NCI-H1417 treated with DMSO at 0.1 percent for 48 hours (cell line): ENCODE measurements at places on chromosomes 16 and 17.

GRCh38 chr16:79081297-79082066 is 519.1 kb downstream of the MAF start:
- no peak for DNase-seq

DNA sequence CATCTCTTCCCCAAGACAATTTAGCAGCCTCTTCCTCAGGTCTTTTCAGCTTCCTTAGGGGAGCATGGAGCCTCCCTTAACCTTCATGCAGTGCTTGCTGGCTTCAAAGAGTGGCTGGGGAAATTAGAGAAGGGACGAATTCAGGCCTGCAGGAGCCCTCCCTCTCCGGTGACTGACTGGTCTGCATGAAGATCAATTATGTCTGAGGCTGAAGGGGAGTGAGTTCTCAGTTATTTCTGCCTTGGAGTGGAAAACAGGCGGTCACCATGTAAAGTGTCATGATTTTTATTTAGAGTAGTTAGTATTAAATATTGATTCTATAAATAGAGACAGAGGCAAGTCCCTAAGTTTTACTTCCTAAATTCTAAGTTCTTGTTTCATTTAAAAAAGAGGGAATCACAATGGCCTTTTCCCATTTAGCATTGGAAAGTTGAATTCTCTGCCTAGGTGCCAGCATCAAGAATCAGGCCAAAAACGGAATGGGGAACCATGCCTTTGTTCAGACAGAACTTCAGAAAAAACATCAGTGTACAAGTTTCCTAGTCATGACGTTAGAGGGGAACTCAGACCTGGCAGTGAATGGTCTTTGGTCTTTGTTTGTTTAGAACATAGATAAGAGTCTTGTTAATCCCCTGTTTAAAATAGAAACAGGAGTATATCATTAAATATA is 4.4 kb downstream of the GABARAPL2 start:
- DNase-seq = no peak

DNA sequence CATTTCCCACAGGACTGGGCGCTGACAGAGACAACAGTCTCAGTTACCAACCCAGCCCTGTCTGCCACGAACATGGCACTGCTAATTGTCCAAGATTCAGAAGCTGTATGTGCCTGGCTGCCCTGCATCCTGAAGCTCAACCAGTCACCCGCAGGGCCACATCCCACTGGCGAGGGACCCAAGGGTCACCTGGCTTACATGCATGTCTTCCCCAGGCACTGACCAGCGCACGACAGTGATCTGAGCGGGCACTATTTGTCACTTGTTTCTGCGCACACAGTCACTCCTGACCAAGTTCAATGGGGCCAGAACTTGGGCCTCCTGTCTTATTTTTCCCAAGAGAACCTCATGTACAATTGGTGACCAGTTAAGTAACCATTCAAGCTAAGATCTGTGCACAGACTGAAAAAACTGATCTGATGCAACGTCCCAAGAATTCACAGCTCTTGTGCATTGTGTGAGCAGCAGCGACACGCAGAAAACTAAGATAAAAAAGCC is 13.1 kb downstream of the USP7 start:
- DNase-seq = no peak

DNA sequence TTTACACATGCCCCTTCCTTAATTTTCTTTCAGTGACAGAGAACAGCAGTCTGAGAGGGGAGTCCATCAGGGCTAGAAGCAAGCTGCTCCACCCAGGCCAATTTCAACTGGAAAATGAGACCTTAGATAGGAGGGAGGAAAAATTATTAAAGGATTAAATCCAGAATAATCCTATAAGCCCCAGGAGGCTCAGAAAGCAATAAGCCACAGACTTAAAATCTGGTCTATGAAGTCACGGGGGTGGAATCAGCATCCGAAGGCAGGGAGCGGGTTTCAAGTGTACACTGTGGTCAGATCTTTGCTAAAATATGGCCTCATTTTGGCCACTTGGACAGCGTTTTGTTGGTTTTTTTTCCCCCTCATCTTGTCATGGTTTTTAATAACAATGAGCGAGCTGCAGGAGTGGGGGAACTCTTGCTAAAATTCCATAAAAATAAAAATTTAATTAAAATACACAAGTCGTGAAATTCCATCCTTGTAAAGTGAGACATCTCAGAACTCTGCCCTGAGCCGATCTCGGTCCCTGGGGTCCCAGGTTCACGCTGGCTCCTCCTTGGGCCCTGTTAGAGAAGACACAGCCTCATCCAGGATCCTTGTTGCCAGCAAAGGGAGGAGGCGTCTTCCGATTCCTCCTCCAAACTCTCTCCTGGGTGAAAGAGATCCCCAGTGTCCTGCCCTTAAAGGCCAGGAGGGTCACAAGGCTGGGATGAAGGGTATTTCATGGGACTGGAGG is 51.6 kb upstream of the ETV4 start:
- no peak for DNase-seq

- DNase-seq = no peak
Observed at GRCh38 chr17:16513873-16514272, 21.9 kb upstream of the LRRC75A start.

DNA sequence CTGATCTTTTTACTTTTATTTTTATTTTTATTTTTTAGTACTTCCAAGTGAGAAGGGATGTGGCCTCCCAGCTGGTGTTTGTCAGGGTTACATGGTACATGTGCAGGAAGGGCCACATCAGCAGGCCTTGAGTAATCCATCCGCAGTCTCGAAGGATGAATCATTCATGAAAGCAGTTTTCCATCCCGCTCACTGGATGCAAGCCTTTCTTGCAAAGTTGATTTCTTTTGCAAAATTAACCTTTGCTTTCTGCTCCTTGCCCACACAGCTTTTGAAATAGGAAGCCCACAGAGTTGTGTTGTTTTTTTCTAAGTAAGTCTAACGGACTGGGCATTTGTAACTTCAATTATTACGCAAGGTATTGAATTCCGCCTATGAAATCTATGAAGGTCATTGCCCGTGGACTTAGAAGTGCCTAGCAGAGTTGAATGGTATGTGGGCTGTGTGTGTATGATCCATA is 157.4 kb downstream of the PRKCA start:
- DNase-seq = no peak

DNA sequence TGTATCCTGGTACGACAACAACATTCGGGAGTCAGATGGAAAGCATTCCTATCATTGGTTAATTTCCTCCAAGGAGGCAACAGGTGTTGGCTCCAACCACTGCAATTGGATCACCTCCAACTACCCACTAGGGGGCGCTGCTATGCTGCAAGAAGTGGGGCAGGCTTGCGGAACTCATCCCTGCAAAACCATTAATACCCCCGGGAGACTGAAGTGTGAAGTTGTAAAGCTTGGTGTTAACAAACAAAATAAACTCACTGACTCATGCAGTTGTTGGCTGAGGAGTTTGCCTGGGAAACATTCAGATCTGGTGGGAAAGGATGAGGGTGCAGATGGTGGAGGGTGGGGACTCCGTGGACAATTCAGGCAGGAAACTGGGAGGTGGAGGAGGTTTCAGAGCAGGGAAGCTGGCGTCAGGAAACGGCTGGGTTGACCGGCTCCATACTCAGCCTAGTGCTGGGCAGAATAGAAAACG is 84.9 kb downstream of the HS3ST2 start:
- no peak for DNase-seq

DNA sequence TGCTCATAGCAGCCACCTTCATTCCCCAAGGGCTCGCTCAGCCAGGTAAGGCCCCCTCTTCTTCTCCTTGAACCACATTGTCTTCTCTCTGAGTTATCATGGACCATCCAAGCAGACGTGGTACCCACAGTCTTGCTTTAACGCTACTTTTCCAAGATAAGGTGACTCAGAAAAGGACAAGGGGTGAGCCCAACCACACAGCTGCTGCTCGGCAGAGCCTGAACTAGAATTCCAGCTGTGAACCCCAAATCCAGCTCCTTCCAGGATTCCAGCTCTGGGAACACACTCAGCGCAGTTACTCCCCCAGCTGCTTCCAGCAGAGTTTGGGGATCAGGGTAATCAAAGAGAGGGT is 272 bp downstream of the CCL2 start:
- no peak for DNase-seq

GRCh38 chr17:29972277-29972676 is 30.8 kb downstream of the EFCAB5 start:
- DNase-seq = peak; percentile 69

GRCh38 chr16:81553080-81553813 is 108.6 kb downstream of the CMIP start:
- DNase-seq = no peak

- DNase-seq = no peak
Observed at GRCh38 chr17:352421-353212, at the start of gene RPH3AL. TSS of gene RPH3AL (minus strand) at chr17:352807. CDS start at chr17:327543, 25,264 bp downstream.

GRCh38 chr17:21532763-21533385 is 156.7 kb downstream of the KCNJ12 start:
- DNase-seq = no peak

GRCh38 chr17:40091691-40092397 is 8.5 kb downstream of the NR1D1 start:
- no peak for DNase-seq

DNA sequence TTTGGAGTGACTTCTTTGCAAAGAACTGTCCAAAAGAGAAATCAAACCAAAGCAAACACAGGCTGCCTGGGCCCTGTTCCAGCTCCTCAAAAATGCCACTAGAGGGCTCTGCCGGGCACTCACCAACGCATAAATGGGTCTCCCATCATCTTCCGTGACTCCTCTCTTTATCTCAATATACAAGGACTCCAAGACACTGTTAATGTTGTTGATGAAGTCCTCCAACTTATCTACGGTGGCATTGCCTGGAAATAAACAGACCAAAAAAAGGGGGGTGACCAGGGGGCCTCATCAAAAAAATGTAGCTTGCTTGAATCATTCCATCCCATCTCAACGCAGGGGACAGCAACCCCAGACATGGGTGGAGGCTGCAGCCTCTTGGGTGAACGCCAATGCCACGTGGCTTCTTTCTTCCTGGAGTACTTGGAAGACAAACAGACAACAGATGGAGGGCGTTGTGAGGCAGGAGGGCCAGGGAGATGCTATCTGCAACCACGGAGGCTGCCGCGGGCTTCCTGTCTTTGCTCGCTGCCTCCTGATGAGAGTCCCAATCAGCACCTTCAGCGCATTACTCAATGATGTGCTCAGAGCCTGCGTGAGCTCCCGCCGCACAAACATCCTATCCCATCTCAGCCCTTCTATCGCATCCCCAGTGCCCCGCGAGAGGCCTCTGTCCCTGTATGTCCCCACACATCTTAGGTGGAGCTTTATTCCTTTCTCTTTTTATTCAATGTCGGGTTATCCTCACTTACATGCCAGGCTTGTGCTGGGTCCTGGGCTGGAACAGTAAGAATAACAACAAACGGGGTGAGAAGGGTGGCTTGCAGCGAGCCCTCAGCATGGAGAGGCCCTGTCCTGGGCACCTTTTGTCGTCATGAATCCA is 32.0 kb downstream of the KDM8 start:
- no peak for DNase-seq

GRCh38 chr17:16934133-16934795 is 37.7 kb downstream of the TNFRSF13B start:
- no peak for DNase-seq

DNA sequence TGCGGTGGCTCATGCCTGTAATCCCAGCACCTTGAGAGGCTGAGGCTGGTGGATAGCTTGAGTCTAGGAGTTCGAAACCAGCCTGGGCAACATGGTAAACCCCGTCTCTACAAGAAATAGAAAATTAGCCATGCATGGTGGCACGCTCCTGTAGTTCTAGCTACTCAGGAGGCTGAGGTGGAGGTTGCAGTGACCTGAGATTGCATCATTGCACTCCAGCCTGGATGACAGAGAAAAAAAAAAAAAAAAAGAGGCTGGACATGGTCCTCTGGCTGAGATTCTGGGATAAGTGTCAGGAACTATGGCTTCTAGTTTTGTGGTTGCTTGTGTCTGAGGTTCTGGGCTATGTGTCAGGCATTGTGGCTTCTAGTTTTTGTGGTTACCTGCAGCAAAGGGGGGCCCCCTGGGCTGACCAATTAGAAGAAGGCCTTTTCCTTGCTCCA is 7.0 kb downstream of the KSR1 start:
- DNase-seq = no peak

DNA sequence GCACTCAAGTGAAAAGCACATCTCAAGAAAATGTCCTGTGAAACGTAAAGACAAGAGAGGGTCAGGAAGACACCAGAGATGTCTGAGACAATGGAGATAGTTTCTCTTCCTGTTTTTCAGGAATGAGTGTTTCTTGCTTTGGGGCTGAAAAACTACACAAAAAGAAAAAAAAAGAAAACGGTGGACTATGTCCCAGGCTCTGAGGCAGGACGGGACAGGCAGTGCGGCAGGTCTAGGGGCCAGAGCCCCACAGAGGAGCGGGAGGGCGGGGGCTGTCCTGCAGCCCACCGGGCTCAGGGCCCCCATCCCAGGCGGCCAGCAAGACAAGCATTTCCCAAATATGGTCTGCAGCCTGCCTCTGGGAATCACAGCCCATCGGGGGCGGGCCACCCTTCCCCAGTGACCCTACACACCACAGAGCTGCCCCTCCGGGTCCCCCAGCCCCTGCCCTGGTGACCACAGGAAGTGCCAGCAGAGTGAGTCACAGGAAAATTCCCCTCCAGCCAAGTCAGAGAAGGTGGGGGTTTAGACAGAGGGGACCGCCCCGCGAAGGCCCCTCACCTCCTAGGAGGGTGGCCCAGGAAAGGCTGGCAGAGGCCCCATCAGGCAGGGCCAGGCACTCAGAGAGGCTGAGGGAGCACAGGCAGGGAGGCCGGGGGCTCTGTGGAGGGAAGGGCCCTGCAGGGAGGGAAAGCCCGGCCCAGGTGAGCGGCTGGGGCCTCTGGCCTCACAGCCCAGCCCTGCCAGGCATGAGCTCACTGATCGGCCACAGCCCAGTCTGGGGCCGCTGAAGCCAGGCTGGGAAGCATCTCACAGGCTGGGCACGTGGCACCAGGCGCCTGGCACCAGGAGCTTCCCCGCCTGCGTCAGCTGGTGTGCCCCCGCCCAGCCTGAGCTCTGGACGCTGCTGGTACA is 6.3 kb downstream of the BCAR1 start:
- DNase-seq = no peak

GRCh38 chr17:80108036-80108971 is 6.9 kb downstream of the GAA start:
- DNase-seq = no peak

DNA sequence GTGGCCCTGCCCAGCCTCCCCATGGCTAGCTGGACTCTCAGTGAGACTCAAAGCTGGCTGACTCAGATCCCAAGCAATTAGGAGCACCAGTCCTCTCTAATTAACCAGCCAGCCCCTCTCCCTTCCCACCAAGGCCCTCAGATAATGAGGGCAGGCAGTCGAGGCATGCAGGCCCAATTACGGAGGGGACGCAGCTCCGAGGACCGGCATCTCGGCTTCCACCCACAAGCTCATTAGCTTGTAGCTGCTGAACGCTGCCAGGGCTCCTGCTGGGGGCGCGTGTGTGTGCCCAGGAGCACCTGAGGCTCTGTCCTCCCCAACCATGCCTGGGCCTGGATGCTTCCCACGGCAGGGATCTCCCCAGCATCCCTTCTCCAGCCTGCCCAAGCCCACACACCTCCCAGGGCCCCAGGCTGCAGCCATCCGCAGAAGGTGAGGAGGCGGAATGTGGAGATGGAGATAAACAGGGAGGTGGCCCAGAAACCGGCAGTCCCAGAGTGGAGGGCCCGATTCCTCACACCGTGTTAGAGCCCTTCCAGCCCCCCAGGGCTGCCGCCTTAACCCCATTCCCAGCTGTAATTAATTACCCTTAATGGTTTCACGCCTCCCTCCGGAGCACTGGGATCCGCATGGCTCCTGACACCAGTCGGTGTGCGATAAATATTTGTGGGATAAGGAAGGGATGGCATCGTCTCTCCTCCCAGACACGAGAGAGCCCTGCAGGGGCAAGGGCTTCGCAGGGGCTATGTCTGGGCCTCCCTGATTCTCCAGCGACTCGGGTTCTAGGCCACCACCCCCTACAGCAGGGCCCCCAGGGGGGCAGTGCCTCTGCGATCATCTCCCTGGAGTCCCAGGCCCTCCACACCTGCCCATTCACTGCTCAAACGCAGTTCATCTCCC is 42.2 kb downstream of the RPH3AL start:
- no peak for DNase-seq

GRCh38 chr17:39357986-39358385 is 43.4 kb downstream of the FBXL20 start:
- DNase-seq = no peak
